ENCODE measurements at places on chromosomes 5 and 9.

- DNase-seq = no peak
Observed at GRCh38 chr5:133639850-133640528, 27.6 kb upstream of the FSTL4 start.

GRCh38 chr9:13427587-13427986 is 148.1 kb upstream of the MPDZ start:
- DNase-seq = no peak

DNA sequence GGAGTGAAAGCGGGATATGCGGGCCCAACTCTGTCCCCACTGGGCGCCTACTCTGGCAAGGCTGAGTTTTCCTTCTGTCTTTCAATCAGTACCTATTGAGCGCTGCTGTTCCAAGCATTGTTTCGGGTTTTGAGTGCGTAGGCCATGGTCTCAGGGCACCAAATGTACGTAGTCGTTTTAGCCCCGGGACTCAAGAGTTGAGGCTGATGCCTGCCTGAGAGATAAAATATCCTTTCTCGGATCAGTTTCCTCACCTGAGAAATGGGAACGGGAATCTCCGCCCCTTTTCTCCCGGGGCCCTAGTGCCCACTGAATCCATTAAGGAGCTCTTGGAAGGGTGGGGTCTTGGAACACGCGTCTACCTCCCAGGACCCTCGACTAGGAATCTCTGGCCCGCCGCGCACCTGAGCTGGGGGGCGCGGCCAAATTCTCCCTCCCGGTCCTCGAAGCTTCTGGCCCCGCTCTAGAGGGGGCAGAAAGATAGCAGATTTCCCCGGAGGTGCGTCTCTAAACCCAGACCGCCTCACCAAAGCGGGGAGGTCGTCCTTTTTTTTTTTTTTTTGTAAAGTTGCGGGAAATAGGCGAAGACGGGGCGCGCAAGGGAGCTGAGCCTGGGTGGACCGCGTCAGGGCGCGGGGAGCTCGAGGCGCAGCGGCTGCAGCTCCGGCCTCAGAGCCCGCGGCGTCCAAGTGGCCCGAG is 494 bp upstream of the CXXC5 start:
- no peak for DNase-seq

- no peak for DNase-seq
Observed at GRCh38 chr9:38063363-38063707, 5.7 kb downstream of the SHB start.

- DNase-seq = no peak
Observed at GRCh38 chr9:127112056-127112455, 10.4 kb downstream of the ANGPTL2 start.

All from cerebellar nuclear complex (tissue), 1 donor.